ENCODE measurements at places on chromosomes 11 and 22.
A peak's percentile ranks its signal among the peaks of the same experiment; 100 is the strongest.

GRCh38 chr11:116913000-116913399 is 75.6 kb upstream of the APOA1 start:
- DNase-seq = no peak

GRCh38 chr22:49013707-49014106 is 814.0 kb downstream of the BRD1 start:
- DNase-seq = no peak

GRCh38 chr11:33534575-33534974 is 166.1 kb downstream of the C11orf91 start:
- DNase-seq = no peak

- DNase-seq = no peak
Measured at GRCh38 chr11:34640050-34640923, 19.4 kb downstream of the EHF start.

GRCh38 chr11:22539821-22540256 is 85.8 kb downstream of the FANCF start:
- no peak for DNase-seq

- DNase-seq = no peak
Measured at GRCh38 chr11:36090356-36091109, 146.7 kb downstream of the LDLRAD3 start.

GRCh38 chr22:19762568-19763457 is 2.2 kb downstream of the TBX1 start:
- no peak for DNase-seq

DNA sequence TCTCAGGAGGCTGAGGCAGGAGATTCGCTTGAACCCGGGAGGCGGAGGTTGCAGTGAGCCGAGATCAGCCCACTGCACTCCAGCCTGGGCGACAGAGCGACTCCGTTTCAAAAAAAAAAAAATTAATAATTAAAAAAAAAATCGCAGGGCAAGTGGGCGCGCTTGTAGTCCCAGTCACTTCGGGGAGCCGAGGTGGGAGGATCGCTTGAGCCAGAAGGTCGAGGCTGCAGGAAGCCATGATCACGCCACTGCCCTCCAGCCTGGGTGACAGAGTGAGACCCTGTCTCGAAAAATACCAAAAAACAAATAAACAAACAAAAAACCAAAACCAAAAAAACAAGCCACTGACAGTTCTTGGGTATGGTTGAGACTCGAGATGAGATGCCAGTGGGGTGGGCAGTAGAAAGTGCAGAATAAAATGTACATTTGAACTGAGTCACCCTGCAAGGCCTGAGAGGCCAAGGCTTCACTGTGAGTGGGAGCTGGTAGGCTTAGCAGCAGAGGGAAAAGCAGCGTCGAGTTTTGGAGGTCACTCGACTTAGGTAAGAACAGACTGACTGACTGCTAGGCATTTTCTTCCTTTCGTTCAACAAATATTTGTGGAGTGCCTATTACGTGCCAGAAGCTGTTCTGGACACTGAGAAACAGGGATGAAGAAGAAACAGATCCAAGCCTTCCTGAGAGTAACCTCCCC is 635 bp upstream of the LDHA start:
- no peak for DNase-seq

DNA sequence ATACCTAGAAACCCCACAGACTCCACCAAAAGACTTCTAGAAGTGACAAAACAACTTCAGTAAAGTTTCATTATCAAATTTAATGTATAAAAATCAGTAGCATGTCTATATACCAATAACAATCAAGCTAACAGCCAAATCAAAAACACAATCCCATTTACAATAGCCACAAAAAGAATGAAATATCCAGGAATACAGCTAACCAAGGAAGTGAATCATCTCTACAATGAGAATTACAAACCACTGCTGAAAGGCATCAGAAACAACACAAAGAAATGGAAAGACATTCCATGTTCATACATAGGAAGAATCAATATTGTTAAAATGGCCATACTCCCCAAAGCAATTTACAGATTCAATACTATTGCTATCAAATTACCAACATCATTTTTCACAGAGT is 46.0 kb downstream of the PRCP start:
- DNase-seq = no peak

DNA sequence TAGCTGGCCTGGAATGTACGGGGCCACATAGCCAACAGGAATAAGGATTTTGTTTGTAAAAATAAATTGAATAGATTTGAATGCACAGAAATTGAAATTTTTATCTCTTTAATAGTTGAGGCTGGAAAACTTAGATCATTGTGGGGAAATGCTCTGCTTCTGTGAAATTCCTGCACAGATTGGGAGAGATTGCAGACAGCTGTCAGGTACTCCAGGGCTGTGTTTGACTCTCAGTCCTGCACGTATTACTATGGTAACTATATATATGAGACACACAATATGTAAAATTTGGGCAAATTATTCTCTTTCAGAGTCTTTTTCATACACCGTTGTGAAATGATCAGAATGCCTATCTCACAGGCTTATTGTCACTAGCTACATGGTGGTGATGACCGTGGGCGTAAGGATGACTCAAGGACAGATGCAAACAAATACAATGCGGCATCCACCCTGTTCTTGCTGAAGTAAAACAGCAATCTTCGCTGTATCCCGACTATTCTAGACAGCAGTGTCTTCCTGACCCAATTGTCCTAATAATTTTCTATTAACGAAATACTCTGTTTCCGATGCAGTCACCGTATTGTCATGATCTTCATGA is 79.4 kb downstream of the ZC3H12C start:
- no peak for DNase-seq

GRCh38 chr22:48138427-48138826 is 1376.0 kb downstream of the TBC1D22A start:
- no peak for DNase-seq

DNA sequence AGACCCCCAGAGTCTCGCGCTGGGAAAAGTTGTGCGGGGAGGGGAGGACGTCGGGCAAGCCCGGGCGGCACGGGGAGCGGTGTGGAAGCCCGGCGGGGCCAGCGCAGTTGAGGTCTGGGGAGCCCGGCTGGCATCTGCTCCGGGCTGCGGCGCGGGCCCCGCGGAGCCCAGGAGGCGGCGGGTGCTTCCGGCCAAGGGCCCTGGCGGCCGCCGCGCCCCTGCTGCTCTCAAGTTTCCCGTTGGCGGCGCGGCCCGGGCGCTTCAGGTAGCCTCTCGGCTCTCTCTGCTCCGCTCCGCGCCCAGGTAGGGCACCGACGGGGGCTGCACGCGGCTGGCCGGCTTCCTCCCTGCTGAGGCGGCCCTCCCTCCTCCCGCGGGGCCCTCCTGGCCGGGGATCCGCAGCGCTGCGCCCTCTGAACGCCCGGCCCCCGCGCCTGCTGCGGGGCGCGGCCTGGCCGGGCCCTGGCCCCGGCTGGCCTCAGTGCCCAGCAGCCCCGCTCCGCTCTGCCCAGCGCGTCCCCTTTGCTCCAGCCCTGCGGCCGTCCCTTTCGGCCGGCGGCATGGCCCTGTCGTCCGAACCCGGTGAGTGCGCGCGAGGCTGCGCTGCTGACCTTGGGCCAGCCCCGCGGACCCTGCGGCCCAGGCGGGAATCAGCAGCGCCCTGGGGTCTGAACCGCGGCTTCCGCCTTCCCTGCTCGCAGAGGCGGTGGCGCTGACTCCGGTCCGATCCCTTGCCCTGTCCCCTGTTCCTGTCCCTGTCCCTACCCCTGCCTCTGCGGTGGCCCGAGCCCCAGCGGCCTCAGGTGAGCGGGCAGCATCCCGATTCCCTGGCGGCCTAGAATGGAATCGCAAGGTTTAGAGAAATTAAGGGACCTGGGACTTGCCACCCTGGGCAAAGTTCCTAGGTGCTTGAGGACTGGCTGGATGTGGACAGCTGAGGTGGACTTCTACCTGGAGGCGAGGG is 4.3 kb upstream of the AMPD3 start:
- DNase-seq = no peak

- DNase-seq = no peak
Measured at GRCh38 chr11:78838417-78838816, 263.8 kb upstream of the NARS2 start.

DNA sequence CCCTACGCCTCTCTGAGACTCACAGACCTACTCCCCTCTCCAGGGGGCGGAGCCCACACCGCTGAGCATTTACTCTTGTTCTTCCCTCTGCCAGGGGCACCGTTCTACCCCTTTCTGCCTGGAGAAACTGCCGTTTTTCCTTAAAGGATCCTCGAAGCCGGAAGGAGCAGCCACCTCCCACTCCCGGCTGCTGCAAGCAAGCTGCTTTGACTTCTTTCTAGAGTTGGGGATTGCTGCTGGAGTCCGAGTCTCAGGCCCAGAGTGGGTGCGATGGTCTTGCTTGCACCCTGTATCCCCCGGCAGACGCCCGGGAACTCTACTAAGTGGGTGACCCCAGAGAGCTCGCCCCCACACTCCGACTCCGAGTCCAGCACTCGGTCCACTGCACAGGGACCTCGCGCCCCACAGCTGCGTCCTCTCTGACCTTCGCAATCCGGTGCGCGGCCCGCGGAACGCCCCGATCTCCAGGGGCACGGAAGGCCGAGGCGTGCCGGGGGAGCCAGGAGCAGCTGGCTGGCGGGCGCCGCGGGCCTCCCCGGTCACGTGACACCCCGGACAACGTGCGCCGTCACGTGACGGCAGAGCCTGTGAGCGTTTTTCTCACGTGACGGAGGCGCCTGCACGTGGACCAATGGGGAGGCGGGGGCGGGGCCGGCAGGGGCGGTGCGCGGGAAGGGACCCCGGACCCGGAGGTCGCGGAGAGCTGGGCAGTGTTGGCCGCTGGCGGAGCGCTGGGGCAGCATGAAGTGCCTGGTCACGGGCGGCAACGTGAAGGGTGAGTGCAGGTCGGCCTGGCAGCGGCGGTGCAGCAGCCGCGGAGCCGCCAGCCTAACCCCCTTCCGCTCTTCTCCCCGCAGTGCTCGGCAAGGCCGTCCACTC is at the start of gene RAD9A:
Gene RAD9A, plus strand, starts transcription at position 683 of the 879 bp plus-strand sequence. Its CDS starts 59 bp downstream, at position 742.
- DNase-seq = peak; percentile 95

- DNase-seq = no peak
Measured at GRCh38 chr22:30847583-30847982, 121.0 kb downstream of the MORC2 start.
